Natural killer cell treated with Interleukin-12 subunit alpha and Interleukin-12 subunit beta and Interleukin-15 and Interleukin-18, amount 100 ng/mL, for 72 hours (primary cell): ENCODE measurements at places on chromosomes 5 and 9.

GRCh38 chr9:89795538-89796195 is 190.9 kb downstream of the GADD45G start:
- DNase-seq = no peak

- no peak for DNase-seq
These were observed 76.7 kb upstream of the SYK start for GRCh38 chr9:90724880-90725279.

- no peak for DNase-seq
These were observed 2.4 kb upstream of the RXRA start for GRCh38 chr9:134323741-134324358.

DNA sequence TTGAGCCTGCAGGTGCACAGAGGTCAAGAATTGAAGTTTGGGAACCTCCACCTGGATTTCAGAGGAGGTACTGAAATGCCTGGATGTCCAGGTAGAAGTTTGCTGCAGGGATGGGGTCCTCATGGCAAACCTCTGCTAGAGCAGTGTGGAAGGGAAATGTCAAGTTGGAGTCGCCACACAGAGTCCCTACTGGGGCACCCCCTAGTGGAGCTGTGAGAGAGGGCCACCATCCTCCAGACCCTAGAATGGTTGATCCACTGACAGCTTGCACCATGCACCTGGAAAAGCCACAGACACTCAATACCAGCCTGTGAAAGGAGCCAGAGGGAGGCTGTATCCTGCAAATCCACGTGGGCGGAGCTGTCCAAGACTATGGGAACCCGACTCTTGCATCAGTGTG is 78.0 kb downstream of the GABRA1 start:
- DNase-seq = no peak

DNA sequence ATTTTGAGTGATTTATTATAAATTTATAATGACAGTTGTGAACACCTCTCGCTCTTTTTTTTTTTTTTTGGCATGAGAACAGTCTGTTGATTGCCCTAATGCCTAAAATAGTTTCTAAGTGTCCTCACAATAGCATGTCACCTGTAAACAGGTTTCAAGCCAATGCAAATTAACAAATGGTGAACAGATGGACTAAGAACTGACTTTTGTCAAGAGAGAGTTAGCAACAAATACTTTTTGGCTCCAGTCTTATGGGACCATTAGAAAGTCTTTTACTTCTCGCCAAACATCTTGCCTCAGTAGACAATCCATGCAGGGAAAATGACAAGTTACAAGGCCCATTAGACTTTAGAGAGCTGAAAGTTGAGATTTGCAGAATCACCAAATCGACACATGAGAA is 67.8 kb downstream of the MED27 start:
- DNase-seq = no peak

DNA sequence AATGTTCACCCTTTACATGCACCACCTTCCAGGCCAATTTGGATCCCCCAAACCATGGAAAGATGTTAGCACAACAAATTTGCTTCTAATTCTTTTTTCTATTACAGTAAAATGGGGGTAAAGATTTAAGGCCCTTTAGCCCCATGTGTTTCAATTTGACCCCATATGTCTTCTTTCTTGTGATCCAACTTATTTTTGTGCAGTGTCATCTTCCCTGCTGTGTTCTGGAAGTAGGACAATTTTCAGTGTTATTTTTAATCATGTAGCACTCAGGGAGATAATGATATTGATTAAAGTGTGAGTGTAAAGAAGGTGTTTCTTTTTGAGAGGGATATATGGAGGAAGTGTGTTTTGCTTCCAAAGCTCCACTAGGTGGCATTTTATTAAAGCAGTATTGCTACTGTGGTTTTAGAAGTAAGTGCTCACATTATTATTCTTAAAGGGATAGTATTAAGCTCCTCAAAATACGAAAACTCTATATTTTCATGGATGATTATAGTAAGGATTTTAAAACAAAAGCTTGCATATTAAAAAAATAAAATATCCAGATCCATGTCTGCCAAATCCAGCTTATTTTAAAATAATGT is 118.7 kb upstream of the ATP10B start:
- no peak for DNase-seq

DNA sequence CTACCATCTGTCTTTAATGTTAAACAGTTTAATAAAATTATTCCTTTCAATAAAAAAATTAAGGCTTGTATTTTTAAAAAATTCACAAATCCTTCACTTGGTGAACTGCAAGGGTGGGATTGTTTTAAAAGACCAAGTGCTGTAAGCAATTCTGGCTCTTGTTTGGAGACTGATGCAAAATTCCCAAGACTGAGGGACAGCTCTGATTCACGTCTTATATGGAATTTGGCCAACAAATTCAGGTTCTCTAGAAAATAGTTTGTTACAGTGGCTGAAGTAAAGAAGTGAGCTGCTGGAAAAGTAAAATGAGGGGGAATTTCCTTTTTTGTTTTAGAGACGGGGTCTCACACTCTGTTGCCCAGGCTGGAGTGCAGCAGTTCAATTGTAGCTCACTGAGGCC is 58.3 kb downstream of the PRELID2 start:
- DNase-seq = no peak

- no peak for DNase-seq
These were observed 1.0 kb upstream of the FOXE1 start for GRCh38 chr9:97852001-97852398.

DNA sequence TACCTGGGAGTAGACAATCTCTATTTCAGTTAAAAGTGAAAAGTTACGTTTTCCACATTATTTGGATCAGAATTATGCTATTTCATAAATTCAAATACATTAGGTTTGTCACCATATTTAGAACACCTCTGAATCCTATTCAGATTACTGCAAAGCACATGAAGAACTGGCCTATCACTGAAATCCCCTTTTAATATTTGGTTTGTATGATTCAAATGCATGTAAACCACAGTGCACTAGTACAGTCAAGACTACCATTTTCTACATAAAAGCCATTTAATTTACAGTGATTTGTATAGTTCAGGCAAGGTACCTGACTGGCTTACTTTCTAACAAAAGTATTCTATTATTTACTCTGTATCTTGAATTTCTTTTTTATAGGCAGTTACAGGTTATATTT is 212.5 kb downstream of the MEF2C start:
- no peak for DNase-seq

GRCh38 chr5:78065663-78066062 is 228.8 kb downstream of the AP3B1 start:
- DNase-seq = no peak

- no peak for DNase-seq
These were observed 54.0 kb downstream of the WDR41 start for GRCh38 chr5:77438071-77438470.

DNA sequence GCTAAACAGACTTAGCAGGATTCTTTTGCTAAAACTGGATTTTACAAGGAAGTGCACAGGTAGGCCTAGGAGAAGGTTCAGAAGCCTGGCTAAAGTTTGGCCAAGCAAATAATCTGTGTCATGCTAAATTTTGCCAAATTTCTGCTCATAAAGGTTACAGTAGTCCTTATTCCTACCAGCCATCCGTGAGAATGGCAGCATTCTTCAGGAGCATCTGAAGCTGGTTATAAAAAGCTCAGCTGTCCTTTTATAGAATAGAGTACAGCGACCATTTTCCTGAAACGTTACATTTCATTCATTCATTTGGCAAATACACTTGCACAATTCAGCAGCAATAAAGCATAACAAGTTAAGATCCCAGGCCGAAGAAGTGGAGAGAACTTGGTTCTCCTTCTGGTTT is 6.9 kb downstream of the GSN start:
- DNase-seq = no peak

DNA sequence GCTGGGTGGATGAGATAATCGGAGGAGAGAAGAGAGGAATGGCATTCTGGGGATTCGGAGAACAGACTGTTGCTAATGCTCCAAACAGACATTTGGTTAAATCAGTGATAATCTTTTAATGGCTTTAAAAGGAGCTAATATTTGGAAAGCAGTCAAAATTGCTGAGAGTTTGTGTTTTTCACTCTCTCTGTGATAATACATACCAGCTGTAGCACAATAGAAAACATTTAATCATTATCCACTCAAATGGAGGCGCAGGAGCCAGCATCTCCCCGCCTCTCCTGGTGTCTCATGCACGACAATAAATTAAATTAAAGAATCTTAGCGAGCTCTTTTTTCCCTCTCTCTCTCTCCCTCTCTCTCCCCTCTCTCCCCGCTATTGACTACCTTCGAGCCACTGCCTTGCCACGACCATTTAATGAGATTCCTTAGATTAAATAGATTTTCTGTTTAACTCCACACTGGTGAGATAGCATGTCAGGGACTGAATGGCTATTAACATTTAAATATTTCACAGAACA is 268.6 kb upstream of the MVB12B start:
- no peak for DNase-seq

- no peak for DNase-seq
These were observed 27.4 kb upstream of the MEGF9 start for GRCh38 chr9:120741701-120742100.

DNA sequence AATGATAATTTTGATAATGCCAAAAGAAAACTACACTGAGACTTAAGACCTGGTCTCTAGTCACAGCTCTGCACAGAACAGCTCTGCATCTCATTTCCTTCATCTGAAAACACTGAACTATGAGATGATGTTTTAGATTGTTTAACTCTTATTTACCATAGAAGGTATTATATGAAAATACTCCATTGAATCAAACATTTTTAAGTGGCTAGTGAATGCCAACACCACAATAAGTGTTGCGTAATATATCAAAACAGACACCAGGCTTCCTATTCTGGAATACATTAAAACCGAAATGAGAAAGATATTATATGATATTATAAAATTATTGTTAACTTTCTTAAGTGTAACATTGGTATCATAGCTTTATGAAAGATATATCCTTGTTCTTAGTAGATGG is 14.6 kb downstream of the CETN3 start:
- no peak for DNase-seq

DNA sequence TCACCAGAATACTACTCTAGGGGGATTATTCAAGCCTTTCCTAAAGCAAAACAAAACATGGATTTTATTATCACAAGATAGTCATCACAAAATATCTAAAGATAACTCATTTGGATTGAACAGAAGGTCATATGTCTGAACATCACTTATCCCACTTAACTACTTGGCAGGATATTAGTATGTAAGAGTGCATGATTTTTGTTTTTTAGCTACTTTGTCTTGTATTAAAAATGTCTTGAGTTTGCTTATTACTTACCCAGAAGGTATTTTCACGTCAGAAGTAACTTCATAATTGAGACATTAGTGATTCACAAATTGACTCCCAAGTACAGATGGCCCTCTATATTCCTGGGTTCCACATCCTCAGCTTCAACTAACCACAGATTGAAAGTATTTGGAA is 113.8 kb downstream of the TLE4 start:
- no peak for DNase-seq

- DNase-seq = no peak
These were observed 187.7 kb downstream of the CDK5RAP2 start for GRCh38 chr9:120392245-120392644.

DNA sequence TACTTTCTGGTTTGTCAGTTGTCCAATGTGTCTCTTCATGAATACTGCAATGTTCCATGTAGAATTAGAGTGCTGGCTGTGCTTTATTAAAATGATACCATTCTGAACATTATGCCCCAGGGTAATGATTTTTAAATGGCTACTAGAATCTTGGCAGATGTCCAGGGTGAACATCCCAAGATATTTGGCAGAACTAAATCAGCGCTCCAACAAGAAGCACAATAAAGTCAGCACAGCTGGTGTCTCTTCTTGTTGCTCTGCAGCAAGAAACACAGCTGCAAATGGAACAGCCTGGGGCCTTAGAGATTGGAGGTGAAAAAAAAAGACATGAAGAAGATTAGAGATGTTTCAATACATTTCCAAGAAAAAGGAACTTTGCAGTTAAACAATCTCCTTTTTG is 248.3 kb downstream of the CDH18 start:
- no peak for DNase-seq

DNA sequence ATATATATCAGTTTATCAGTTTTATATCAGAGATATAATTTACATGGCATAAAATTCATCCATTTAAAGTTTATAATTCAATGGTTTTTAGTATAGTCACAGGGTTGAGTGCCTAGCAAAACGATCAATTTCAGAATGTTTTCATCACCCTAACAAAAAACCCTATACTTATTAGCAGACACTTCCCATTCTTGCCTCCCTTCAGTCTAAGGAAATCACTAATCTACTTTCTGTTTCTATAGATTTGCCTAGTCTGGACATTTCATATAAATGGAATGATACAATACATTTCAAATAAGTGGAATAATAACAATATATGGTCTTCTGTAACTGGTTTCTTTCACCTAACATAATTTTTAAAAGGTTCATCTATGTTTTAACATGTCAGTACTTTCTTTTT is 9.6 kb upstream of the LNPEP start:
- DNase-seq = no peak

DNA sequence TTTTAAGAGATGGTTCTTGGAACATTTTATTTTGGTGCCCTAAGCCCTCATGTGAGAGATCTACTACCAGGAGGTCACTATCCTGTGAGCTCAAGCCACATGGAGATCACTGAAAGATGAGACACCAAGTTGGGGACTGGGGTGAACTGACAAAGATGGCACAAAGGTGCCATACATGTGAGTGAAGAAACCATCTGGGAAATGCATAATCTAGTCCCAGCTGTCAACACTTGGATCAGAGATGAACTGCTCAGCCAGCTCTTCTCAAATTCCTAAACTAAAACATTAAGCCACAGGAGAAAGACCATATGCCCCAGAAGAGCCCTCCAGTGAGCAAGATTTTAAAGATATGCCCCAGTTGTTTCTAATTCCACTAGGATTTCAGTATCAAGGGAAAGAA is 22.2 kb upstream of the MYOT start:
- DNase-seq = no peak
